D721Med (cell line): ENCODE measurements at places on chromosomes 5 and 9.
A peak's percentile ranks its signal among the peaks of the same experiment; 100 is the strongest.

GRCh38 chr5:126398791-126399190 is 24.4 kb upstream of the GRAMD2B start:
- no peak for DNase-seq

DNA sequence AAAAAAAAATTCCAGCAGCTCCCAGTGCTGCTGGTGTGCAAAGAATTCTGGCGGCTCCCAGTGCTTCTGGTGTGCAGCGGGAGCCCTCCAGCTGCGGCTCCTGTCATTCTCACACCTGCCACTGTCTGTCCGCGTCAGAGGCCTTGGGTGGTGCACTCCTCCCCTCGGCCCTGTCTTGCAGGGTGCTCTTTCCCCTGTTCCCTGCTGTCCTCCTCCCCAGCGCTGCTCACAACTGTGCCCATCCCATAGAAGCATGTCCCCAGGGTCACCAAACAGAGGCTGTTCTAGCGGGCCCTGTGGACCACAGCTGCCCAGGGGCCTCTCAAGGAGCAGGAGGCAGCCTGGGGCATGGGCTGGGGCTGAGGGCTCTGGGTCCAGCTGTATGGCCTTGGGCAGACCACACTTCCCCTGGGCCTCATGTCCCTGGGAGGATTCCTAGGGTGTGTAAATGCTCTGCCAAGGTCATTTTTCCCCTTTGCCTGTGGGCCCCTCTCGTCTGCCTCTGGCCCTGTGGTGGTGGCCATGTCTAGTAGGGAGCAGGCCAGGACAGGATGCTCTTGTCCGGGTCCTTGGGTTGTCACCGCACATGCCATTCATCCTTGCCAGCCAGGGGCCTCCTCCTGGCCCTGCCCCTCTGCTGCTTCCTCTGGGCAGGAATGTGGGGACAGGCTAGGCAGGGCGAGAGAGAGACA is 68.2 kb downstream of the PHF2 start:
- DNase-seq: no peak

GRCh38 chr9:135290086-135290485 is 189.5 kb upstream of the PPP1R26 start:
- DNase-seq: no peak

- no peak for DNase-seq
Observed at GRCh38 chr9:124795881-124796431, 19.0 kb downstream of the OLFML2A start.

- no peak for DNase-seq
Observed at GRCh38 chr9:110257097-110257841, 962 bp upstream of the TXN start.

- no peak for DNase-seq
Observed at GRCh38 chr5:110909415-110909814, 162.1 kb upstream of the TSLP start.

GRCh38 chr9:123375469-123376132 is 19.6 kb downstream of the CRB2 start:
- DNase-seq: peak; percentile 62

GRCh38 chr9:88266416-88266815 is 121.8 kb upstream of the SPIN1 start:
- DNase-seq: no peak

- DNase-seq: no peak
Observed at GRCh38 chr5:91212714-91213092, 170.4 kb downstream of the ARRDC3 start.

GRCh38 chr9:77512876-77513275 is 135.2 kb downstream of the GNA14 start:
- DNase-seq: no peak

GRCh38 chr5:124973661-124974060 is 227.2 kb upstream of the ZNF608 start:
- DNase-seq: no peak

DNA sequence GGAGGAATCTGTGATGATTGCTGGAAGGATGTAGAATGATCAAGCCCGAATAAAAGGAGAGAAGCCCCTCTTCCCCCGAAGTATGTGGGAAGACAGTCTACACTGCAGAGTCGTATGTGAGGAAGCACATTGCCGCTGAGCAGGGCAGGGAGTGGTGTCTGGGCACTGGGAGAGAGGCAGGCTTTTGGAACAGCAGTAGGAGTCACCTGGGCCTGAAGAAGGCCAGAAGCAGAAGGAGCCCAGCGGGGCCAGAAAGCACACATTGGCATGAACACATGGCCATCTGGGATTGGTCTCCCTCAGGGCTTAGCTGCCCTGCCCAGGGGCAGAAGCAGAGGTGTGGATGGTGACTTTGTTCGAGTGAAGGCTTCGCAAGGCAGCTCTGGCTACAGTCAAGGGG is 162.8 kb downstream of the ERCC6L2 start:
- DNase-seq: no peak

GRCh38 chr5:148186248-148187003 is 16.4 kb upstream of the SPINK6 start:
- no peak for DNase-seq

DNA sequence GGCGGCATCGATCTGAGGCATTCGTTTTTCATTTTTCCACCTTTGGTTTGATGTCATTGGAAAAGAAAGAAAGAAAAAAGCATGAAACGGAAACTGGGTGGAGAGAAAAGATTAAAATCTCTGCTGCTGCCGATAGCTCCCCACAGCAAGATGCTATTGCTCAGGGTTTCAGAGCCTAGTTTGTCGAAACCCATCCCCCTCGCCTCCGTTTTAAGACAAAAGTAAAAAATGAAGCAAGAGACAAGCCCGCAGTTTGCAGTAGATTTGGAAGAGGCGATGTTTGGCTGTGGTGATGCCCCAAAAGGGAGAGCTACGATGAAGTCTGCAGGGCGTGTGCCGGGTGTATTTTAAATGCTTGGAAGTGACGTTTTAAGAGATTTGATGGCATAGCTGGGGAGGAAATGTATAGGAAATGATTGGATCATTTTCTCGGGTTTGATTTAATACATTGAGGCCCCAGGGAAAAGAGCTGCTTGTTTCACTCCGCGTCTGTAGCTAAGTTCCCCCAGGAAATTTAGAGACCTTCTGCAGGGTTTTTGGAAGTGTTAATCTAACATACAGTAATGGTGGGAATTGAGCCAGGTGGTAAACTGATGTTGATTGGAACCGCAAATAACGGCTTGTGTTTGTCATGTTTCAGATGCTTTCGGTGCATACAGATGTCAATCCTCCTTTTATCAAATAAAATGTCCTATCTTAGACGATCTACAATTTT is 909 bp downstream of the NDFIP1 start:
- DNase-seq: no peak

DNA sequence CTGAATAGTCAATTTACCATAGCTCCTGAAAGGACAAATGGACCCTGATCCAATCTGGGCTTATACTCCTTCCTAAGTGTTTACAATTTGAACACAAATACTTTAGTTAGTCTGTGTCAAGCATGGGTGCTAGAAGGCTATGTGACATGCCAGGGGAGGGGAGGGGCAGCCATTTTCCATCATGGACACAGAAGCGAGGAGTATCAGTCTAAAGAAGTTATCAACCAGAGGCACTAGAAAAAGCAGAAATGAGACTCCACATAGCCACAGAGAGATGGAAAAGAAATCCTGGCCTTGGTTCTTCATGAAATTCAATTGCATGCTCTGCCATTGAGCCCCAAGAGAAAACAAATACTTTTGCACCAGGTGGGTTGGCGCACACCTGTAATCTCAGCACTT is 61.8 kb downstream of the NR6A1 start:
- DNase-seq: no peak

DNA sequence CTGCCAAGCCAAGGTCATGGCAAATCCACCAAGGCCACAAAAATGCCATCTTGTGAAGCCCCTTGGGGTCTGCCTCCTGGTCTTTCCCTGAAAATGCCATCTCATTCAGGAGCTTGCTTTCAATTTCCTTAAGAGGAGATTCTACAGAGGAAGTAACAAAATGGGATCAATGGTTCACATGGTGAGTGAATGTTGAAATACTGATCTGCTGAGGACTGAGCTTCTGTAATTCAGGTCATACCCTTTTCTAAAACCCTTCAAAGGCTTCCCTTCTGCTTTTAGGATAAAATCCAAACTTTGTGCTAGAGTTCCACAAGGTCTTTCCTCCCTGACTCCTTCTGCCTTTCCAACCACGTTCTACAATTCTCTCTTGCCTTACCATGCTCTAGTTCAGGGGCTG is 24.7 kb upstream of the NR3C1 start:
- DNase-seq: no peak

DNA sequence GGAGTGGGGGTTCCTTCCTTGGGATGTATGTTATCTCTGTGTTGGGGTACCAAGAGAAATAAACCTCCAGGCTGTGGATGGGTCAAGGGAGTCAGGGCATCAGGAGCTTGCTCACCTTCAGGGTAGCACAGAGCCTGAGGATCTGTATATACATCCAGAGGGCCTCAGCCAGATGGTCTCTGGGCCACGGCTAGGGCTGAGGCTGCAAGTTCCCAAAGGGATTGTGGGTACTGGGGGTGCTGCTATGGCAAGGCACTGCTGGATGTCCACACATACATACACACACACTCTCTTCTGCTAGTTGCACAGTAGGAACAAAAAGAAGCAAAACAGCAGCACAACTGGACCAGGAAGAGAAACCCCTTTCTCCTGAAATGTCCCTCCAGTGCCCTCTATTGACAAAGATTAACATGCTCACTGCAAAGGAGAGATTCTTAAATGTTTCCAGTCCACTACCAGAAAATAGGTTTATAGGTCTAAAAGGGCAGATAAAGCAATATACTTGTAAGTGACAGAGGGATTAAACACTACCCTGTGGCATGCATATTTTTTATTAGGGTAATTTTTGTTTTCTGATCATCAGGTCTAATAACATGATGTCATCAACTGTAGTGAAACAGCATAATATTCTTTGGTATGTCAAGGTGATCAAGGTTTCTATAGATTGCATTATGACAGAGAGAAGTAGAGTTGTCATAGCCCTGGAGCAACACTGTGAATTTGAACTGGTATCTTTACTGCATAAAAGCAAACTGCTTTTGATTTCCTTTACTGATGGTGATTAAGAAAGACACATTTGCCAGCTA is 56.3 kb upstream of the KCNN2 start:
- DNase-seq: no peak

GRCh38 chr5:150224483-150225027 is 34.7 kb downstream of the SLC6A7 start:
- no peak for DNase-seq

DNA sequence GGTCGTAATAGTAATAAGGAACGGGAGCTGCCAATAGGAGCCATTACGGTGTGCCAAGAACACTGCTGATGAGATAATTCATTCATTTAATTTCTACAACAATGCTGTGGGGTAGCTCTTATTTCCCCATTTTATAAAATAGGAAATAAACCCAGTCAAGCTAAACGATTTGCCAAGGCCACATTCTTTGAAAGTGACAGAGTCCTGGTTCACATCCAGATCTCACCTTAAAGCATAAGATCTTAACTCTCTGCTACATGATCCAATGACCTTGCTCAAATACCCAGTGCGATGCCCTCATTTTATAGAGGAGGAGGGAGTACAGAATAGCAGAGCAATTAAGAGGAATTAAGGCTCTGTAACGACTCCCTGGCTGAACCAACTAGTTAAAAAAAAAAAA is 5.0 kb downstream of the PDE6A start:
- no peak for DNase-seq

DNA sequence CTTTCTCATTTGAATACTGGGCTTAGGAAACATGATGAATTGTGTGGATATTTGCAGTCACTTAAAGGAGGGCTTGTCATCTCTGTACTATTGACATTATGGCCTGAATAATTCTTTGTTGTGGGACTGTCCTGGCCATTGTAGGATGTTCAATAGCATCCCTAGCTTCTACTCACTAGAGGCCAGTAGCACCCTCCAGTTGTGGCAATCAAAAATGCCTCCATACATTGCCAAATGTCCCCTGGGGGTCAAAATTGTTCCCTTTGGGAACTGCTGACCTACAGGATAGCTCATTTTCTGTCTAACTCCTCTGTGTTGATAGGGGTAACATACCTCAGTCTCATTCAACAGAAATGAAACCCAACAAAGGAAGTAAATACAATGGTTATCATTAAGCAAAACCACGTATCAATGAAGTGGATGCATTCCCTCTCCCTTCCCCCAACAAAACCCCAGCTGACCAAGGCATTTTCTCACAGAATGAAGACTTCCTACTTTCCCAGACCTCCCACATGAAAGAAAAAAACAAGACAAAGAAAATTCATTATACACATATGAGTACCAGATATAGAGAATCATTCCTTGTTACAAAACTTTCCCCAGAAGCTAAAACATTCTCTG is 18.1 kb downstream of the FYB1 start:
- DNase-seq: no peak

DNA sequence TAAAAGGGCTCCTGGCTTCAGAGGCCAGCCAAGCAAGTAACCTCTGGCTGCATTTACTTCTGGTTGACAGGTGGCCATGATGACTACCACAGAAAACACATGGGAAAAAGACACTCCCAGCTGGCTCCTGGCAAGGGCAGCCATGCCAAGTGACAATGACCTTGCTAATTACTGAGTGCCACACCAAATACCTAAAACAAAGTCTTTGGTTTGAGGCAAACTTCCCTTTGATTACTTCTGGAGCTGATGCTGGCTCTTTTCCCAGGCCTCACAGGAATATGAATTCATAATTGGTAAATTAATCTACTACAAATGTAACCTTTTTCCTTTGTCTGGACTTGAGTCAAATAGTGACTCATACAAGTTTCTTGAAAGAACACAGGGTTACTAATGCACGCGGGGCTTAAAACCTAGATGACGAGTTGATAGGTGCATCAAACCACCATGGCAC is 61.0 kb downstream of the LPAR1 start:
- no peak for DNase-seq

DNA sequence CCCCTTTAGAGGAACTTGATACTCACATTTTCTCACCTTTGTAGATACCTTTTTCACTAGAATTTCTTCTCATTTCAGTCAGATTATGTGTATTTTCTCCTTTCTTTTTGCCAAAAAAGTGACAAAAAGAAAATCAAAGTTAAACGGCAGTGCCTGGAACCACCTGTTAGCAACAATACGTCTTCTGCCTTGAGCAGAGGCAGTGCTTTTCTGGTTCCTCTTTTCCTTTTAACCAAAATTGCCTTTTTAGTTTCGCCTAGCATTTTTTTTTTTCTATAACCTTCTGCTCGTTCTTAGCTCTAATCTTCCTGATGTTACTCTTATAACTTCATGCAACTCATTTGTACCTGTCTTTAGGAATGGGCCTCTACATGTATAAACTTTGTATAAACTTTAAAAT is 26.1 kb downstream of the SMIM32 start:
- no peak for DNase-seq

DNA sequence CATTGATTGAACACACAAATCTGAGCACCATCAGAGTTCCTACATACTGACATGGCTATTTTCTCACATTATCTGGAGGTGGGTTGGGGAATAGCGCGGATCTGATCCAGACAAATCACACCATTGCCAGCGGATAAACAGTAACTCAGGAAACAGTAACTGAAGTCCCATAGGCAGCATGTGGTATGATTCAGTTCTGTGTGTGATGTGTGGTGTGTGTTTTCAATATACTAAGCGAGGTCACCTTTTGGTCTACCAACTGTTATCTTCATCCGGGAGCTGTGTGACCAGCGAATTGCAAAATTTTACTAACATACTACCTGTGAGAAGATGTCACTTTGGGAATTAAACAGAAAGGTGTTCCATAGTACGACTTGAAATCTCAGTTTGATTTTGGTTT is 50.1 kb downstream of the PKD2L2 start:
- DNase-seq: no peak
